GM04504 (cell line): ENCODE measurements at places on chromosomes 7 and 10.

DNA sequence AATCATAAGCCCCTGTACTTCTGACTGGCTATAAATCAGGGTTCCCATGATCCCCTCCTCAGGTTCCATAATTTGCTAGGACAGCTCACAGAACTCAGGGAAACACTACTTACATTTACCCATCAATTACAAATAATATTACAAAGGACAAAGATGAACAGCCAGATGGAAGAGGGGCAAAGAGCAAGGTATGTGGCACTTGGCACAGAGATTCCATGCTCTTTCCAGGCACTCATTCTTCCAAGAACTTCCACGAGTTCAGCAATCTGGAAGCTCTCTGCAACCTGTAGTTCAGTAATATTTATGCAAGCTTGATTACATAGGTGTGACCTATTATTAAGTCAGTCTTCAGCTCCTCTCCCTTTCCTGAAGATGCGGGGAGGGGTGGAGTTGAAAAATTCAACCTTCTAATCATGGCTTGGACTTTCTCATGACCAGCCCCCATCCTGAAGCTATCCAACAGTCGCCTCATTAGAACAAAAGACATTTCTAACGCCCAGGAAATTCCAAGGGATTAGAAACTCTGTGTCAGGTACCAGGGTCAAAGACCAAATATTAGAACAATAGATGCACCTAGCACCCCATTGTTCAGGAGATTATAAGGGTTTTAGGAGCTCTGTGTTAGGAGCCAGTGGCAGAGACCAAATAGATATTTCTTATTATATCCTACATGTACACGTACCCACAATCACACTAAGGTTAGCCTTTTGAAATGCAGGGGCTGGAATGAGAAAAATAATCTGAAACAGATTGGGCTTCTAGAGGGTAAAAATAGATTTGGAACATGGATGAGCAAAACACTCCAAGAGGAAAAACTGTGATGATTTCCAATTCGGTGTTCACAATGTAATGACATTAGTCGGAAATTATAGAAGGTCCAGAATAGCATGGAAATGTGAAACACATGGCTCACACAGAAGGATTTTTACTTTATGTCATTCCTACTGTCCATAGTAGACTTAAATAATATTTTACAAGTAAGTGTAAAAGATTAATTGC, 7.0 kb downstream of the ANKMY2 start:
- DNase-seq, result no peak

DNA sequence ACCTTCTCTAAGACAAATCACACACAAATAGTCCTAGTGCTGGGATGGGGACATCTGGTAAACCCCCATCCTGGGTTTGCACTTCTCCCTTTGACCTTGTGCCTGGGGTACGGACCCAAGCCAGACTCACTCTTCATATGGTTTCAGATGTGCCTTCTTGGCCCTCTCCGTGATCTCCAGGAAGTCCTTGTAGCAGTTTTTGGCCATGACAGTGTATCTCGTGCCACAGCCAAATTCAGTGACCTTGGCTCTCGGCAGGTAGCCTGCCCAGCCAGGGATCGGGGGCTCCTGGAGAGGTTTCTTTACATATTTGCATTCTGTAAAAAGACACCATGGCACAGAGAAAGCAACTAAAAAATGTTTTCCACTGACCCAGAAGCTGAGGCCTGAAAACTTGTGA, 43.9 kb downstream of the PNLIPRP2 start:
- DNase-seq, result no peak

DNA sequence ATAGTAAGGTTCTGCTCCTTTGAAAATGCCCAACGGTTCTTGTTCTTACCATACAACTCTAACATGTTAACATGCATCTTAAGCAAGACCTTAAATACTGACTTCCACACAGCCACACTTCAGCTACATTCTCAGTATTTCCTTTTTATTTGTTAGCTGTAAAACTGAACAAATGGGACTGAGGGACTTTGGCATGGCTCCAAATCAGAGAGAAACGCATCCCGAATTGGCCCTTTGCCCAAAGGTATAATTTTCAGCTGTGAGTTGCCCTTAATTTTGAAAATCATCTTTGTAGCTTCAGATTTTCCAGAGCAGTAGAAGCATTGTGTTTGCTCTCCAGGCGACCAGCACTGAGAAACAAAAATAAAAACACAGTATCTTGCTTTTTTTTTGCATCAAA, 56.4 kb downstream of the NEUROD6 start:
- DNase-seq, result no peak

GRCh38 chr10:85524001-85524666, 842.5 kb downstream of the GRID1 start:
- DNase-seq, result no peak

- peak; percentile 98 for DNase-seq
Measured at GRCh38 chr10:3172446-3173170, at the start of gene PITRM1. TSS of gene PITRM1 (minus strand) at chr10:3172782. CDS start at chr10:3172772, 10 bp downstream.

DNA sequence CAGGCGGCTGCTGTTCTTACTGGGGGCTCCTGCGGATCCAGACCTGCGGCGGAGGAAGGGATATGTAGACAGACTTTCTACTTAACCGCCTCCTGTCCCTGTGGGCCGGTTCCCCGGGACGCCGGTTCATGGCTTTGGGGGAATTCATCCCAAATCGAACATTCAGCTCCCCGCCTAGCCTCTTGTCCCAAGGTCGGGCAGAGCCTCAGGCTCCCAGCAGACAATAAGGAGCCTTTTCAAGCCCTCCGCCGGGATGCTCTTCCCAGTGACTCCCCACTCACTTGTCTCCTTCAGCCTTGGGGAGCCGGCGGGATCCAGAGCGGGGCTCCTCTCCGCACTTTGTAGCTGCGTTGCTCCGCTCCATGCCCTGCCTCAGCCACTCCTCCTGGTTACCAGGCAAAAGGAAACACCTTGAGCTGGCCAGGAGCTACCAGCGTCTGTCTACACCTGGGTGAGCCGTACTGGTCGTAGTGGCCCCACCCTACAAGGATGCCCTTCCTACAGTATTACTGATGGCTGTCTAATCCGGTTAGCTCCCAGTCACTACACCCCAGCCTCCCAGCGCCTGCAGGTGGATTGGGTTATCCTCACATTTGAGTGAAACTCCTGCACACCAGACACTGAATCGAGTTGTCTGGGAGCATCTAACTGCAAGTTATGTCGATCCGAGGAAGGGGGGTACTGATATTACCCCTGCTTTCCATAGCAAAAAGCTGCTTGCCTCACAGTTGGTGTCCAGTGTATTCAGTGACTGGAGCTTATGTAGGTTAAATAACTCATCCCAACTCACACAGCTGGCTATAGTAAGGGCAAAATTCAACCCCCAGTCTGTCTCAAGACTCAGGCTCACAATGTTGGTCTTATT, at the start of gene C10orf95:
Gene C10orf95 (minus strand): TSS at position 439 of the 865 bp plus-strand sequence. CDS start 450 bp downstream, outside the sequence.
- DNase-seq, result no peak
